Astrocyte (in vitro differentiated cells and primary cell): ENCODE measurements at places on chromosomes 1 and 21. TPM values are rescaled to one million over a fixed set of nuclear protein-coding genes. Genes with fewer than 3 reads are reported as not detected.

DNA sequence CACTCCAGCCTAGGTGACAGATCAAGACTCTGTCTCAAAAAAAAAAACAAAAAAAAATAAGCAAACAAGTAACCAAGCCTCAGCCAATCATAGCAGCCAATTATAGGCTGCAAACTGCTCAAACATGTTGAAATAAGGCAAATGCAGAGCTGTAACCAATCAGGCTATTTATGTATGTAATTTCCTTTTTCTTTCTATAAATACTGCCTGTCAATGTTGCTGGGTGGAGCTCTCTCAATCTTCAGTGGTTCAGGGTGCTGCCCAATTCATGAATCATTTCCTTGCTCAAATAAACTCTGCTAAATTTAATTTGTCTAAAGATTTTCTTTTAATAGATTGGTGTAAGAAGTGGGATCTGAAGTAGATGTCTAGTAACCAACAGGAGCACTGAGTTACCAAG is 11.6 kb upstream of the CD1D start:
- DNase-seq: no peak

- DNase-seq: no peak
Observed at GRCh38 chr1:236345728-236346127, 48.4 kb upstream of the EDARADD start.

GRCh38 chr1:39995973-39996393 is 41.0 kb downstream of the MFSD2A start:
- no peak for DNase-seq

- DNase-seq: no peak
Observed at GRCh38 chr21:45213392-45213791, 74.3 kb downstream of the POFUT2 start.

DNA sequence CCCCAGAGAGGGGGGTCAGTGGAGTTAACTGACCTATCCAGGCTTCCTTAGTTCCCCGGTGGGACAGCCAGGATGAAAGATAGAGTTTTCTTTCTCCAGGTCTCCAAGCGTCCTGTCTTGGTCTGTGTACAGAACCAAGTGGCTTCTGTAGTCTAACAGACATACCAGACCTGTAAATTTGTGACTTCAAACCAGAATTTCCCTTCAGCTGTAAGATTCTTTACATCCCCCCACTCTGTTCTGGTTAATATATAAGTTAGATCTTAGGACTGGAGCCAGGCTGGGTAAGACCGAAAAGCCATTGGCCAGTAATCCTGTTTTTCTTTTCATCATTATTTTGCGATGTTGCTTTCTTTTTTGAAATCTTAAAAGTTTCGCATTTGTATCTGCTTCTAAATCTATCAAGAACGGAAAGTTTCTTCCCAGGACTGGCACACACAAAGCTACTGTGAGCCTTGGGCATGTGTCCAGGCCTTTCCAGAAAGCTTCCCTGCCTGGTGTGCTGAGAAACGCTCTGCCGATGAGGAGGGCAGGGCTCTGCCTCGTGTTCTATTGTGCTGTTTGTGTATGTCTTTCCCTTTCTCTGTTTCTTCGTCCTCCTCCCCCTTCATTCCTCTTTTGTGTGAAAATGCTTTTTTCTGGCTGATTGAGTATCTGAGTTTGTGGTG is 72.3 kb downstream of the RGL1 start:
- DNase-seq: peak; percentile 52

DNA sequence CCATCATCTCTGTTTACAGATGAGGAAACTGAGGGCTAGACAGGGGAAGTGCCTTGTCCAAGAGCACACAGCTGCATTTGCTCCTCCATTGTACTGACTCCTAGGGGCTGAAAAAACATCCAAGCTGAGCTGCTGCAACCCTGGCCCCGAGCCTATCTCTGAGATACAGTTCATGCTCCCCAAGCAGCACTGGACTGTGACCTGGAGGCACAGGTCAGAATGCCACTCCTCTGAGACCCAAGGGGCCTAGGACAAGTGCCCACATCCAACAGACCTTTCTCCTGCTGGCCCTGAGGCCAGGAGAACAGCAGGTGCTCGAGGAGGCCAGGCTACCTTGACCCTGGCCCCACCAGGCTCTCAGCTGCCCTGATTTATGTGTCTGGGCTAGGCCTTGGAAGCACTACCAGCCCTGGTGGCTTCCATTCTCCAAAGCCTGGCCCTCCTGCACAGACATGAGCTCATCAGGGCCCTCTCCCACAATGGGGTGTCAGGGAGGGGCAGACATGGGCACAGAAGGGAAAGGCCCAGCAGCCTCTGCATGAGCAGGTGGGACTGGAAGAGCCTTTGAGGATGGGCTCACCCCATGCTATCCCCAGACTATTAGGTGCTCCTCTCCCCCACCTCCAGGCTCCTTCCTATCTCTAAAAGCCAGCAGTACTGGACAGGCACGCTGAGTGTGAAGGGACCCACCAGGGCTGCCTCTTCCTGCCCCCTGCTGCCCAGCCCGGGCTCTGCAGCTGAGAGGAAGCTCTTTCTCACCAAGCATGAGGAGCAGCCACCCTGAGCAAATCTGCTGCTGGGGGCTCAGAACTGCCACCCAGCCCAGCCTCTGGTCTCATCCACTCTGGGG is 18.8 kb downstream of the ADGRB2 start:
- no peak for DNase-seq

DNA sequence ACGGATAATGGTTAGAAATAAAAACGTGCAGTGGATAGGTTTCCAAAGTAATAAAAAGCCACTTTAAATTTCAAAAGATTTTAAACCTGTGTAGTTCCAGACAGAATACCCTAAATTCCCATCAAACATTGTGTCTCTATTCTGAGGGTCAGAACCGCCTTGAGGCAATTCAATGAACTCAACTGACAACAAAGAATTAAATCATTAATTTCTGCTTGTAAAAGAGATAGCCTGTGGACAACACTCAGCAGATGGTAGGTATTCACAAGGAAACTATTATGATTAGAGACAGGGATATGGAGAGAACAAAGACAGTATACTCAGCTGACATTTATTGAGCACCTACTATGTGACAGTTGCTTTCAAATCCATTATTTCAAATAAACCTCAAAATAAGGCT is 35.1 kb upstream of the JUN start:
- no peak for DNase-seq

DNA sequence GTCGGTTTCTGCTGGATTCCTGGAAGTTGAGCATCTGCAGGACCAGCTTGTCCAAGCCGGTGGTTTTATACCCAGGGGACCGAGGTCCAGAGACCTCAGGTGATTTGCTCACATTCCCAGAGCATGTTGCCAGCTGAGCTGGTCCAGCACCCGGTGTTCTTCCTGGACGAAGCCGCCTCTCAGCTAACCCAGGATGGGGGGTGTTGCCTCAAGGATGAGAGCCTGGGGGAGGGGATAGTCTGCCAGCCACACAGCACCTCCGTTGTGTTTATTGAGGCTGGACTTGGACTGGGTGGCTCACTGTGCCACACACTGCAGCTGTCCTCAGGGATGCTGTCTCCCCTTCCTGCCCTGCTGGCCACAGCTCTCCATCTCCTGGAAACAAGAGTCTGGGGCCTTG is 1.5 kb downstream of the TMEM201 start:
- DNase-seq: no peak

- peak; percentile 17 for DNase-seq
Observed at GRCh38 chr1:85240174-85240601, 19.3 kb downstream of the C1orf52 start.

- DNase-seq: no peak
Observed at GRCh38 chr1:108551137-108551862, 8.6 kb upstream of the EEIG2 start.

DNA sequence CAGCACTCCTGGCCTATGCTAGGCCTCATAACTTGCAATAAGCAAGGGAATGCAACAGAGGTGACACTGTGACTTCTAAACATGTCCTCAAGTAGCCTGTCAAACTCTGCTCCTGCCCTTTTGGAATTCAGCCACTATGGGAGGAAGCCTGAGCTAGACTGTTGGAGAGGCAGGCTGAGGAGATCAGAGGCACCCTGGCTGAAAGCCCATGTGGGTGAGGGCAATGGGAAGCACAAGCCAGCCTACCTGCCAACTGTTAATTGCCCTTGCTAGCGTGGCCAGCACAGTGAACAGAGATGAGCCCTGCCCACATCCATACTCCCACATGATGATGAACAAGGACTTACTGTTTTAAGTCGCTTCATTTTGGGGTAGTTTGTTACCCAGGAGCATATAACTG is 17.7 kb downstream of the GNB1 start:
- DNase-seq: no peak

DNA sequence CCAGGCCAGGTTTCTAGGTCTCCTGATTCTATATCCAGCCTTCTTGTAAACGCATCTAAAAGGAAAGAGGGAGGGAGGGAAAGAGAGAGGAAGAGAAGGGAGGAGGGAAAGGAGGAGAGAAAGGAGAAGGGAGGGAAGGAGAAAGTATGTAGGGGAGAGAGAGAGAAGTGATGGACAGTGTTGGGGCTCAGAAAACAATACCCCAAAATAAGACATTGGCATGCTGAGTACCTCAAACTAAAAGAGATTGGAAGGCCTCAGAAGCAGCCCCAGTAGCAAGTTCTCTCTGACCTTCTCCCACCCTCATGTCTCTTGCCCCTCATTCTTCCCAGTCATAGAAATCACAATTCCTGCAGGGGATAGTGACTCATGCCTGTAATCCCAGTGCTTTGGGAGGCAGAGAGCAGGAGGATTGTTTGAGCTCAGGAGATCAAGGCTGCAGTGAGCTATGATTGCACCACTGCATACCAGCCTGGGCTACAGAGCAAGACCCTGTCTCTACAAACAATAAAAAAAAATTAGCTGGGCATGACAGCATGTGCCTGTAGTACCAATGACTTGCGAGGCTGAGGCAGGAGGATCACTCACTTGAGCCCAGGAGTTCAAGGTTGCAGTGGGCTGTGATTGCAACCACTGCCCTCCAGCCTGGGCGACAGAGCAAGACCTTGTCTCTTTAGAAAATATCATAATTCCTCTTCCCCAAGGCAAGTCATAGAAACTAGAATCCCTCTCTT is 51.2 kb downstream of the DNTTIP2 start:
- DNase-seq: no peak

DNA sequence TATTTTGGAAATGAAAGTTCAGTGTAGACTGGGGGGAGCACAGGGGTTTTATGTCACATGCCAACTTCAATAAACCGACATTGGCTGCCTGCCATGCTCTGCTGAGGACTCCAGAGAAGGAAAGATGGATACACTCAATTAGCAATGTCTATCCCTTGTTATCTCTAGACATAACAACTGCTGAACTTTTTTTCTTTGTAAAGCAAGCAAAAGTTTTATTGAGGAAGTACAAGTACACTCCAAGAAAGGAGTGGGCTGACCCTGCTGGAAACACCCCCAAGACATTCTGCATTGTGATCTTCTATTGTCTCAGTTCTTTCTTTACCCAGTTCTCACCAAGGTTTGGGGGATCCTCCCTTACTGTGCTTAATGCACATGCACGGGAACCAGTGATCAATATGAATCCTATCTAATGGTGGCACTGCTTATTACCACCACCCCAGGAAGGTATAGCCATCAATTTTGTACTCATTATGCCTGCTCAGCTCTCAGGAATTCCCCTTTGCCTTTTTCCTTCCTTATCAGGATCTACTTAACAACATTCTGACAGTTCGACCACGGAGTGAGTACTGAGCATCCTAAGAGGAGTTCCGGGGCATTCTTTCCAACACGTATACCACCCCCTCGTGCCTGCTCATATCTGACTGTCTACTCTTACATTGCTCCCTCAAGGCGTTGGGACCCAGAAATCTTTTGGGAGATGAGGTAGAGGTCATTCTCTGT is 28.7 kb downstream of the SYNJ1 start:
- peak; percentile 20 for DNase-seq

DNA sequence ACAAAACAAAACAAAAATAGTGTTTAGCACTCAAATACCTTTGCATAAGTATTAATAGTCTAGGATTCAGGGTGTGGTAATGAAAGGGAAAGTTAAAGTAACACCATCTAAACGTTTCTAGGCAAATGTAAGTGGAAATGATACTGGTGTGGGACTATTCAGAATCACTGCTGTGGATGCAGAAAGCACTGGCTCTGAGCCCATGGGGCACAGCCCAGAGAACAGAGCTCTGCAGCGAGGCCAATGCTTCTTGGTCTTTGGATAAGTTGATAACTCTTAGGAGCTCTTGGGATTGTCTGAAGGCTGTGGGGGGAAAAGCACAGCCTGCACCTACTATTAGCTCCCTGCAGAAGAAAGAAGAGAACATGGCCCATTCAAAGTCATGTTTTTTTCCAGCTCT is 21.4 kb upstream of the DNM3 start:
- no peak for DNase-seq

DNA sequence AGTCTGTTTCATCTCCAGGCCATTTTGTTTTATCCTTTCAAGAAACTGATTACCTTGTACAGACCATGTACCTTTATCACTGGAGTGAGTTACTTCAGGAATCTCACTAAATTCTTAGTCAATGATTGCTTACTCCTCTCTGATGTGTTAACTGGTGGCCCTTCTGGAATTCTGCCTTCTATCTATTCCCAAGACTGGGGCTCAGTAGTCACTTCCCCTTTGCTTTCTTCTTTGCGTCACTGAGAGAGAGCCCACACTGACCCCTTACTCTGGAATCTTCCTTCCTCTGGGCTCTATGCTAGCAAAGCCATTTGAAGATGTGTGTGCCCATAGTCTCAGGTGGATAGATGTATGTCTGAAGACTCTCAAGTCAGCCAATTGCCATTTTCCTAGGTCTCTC is 34.6 kb downstream of the XCL2 start:
- DNase-seq: no peak

DNA sequence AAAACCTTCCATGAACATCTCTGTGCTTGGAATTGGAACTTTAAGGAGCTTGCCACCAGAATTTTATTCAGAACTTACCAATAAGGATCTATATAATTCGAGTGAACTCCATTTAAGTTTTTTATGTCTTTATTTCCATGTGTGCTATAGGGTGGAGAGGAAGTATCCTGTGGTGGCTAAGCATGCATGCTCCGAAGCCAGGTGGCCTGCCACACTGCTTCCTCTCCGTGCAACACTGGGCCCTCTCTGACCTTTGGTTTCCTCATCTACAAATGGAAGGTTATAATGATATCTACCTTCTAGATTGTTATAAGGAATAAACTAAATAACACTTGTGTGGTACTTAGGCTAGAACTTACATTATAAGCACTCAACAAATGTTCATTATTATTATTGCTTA is 382.1 kb downstream of the PTPRC start:
- DNase-seq: no peak

- no peak for DNase-seq
Observed at GRCh38 chr1:18256282-18257235, 149.0 kb downstream of the IGSF21 start.

GRCh38 chr1:62912028-62912638 is 128.2 kb downstream of the ATG4C start:
- DNase-seq: peak; percentile 2

Gene NEK2
- 1.4 and 1.6 TPM in 2 replicates for total RNA-seq

Gene PRKAB2
- total RNA-seq: 48.5 and 49.0 TPM in 2 replicates

Gene KCNAB2
- 3.1 and 4.4 TPM in 2 replicates for total RNA-seq

Gene SDC3
- total RNA-seq: 113 and 135 TPM in 2 replicates

Gene HORMAD1
- not detected in 2 replicates for total RNA-seq

Gene KIF14
- total RNA-seq: 1.2 and 2.1 TPM in 2 replicates

Gene MATN1
- total RNA-seq: 0.32 and 0.34 TPM in 2 replicates

Gene CYP4A11
- not detected in 2 replicates for total RNA-seq

Gene CTH
- total RNA-seq: 23.7 and 24.8 TPM in 2 replicates
